ENCODE measurements at places on chromosomes 16 and 17.

DNA sequence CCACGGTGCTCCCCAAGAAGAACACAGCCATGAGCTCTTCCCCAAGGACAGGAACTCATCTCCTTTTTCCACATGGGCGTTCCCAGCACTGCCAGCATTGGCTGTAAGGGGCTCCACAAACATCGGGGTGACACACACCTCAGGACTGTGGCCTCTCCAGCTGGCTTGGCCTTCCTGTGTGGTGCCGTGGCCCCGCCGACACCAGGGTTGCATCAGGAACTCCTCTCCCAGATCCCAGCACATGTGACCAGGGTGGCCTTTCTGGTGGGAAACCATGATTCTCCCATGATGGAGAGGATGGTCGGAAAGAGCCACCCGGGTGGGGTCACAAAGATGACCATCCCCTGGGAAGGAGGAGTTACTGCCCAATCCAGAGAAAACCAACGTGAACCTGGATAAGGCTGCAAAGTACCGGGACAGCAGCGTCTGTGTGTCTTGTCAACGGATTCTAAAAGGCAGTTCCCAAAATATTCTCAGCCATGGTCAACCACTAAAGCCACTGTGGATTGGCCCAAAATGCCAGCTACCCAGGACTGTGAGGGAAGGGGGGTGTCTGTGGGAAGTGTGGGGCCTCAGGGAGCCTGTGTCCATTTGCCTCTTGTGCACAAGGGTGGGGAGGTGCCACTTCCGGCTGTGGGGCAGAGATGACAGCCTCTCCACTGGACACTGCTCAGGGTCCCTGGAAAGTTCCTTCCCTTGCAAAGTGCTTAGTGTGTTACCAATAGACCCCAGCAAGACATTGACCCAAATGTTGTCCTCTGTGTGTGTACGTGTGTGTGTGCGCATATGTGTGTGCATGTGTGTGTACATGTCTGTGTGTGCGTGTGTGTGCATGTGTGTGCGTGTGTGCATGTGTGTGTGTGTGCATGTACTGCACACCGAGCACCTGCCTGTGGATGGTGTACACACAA, 78.0 kb upstream of the CBX4 start:
- no peak for DNase-seq

DNA sequence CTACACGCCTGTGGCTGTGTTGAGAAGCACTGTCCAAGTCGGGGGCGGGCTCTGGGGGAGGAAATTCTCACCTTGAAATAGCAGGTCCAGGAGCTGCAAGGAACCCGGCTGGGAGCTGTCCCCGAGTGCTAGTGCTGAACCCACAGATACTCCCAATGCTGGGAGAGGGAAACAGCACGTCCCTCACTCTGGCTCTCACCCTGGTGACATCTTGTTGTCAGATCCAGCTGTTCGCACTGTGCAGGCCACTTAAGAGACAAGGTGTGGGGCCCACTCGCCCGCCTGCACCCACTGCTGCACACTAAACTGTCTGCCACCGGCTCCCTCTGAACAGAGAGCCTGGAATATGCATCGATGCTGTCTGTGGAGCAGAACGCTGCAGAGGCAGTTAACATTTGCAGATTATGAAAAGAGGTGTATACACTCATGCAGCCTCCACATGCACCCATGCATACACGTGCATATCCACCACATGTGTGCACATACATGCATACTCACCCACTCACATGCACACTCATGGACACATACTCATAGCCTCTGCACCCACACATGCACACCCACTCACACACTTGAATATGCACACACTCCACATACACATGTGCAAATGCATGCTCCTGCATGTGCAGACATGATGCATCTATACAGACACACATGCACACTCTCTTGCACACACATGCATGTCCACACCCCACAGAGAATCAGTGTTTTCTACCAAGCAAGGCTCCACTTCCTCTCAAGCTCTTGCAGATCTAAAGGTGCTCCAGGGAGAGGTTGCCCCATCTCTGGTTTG, 42.0 kb downstream of the MGAT5B start:
- DNase-seq: no peak

GRCh38 chr16:16830973-16831372, 452.0 kb downstream of the NPIPA7 start:
- DNase-seq: no peak

GRCh38 chr17:48160177-48161081, 52.9 kb downstream of the SNX11 start:
- no peak for DNase-seq

GRCh38 chr17:7479213-7480088, at the start of gene ZBTB4:
ZBTB4 (minus strand) TSS chr17:7479631; CDS start chr17:7466801, 12,830 bp downstream.
- peak; percentile 41 for DNase-seq

GRCh38 chr17:20094777-20095176, 85.6 kb downstream of the SPECC1 start:
- DNase-seq: no peak

Data from hematopoietic multipotent progenitor cell treated with erythropoietin and hydrocortisone succinate and interleukin-3 and kit ligand, for 15 days (in vitro differentiated cells).